NCI-H460 (cell line): ENCODE measurements at places on chromosomes 5 and 9.

GRCh38 chr5:54040804-54041203, 269.6 kb downstream of the ARL15 start:
- DNase-seq: no peak

DNA sequence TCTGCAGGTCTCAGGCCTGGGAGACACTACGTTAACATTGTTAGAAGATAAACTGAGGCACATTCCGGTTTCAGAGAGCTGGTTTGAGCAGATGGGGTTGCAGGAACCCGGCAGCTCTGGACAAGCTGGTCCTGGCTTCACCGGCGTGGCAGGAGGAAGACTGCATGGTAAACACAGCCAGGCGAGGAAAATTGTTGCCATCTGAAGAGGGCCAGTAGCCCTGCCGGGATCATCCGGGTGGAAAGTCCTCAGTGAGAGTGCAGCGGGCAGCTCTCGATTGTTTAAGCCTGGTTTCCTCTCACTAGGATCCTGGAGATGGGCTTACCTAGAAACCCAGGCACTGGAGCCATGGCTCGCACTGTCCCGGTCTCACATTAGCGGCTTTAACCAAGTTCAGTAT, 226.9 kb downstream of the IRX2 start:
- DNase-seq: no peak

DNA sequence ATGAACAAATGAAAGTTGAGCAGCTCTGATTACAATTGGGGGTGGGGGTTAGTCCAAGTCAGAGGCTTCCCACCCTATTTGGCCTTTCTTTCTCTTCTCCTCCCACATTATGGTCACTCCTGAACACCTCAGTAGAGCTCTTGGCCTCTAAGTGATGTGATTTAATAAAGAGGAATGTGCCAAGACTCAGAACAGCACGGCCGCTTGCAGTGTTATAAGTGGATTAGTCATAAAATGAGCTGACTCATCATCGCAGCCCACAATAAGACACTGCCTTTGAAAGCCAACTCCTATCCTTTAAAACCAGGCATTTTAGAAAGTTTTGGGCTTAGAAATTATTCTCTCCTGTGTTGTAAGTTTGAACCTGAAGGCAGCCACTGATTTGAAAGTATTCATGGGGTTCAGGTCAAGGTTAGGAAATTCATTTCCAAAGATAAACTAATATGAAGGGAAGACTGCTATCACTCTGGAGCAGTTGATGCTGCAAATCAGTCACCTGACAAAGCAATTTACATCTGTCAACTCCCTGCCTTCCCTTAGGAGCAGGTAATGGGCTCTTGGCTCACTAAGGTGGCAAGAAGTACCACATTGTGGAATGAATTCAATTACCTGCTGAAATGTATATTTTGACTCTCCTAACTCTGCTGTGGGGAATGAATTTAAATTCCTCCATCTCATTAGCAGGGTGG, 283.6 kb upstream of the NMUR2 start:
- DNase-seq: peak; percentile 24

- no peak for DNase-seq
These were observed 11.5 kb upstream of the FAF2 start for GRCh38 chr5:176436656-176437055.

GRCh38 chr9:105475302-105475701, 27.5 kb downstream of the FSD1L start:
- DNase-seq: peak; percentile 13

- DNase-seq: no peak
These were observed 148.9 kb upstream of the IRX2 start for GRCh38 chr5:2900360-2900759.

DNA sequence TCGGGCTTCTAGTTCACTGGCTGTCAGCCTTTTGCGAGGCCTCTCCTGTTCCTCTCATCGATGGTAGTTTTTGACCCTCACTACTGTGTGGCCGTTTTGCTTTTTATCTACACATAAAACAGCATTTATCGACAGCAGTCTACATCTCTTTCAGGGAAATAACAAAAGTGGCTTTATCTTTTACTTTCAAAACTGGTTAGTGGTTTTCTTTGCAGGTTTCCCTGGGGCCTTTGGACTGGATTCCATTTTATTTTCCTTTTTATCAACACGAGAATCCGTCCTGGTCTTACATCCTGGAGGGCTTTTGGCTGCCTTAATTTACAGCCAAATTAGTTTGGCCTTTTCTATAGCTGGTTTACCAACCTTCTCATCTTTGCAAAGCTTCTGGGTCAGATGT, 793 bp upstream of the PKD2L2 start:
- DNase-seq: no peak

- DNase-seq: no peak
These were observed 114.5 kb downstream of the LRRC70 start for GRCh38 chr5:62692946-62693713.

DNA sequence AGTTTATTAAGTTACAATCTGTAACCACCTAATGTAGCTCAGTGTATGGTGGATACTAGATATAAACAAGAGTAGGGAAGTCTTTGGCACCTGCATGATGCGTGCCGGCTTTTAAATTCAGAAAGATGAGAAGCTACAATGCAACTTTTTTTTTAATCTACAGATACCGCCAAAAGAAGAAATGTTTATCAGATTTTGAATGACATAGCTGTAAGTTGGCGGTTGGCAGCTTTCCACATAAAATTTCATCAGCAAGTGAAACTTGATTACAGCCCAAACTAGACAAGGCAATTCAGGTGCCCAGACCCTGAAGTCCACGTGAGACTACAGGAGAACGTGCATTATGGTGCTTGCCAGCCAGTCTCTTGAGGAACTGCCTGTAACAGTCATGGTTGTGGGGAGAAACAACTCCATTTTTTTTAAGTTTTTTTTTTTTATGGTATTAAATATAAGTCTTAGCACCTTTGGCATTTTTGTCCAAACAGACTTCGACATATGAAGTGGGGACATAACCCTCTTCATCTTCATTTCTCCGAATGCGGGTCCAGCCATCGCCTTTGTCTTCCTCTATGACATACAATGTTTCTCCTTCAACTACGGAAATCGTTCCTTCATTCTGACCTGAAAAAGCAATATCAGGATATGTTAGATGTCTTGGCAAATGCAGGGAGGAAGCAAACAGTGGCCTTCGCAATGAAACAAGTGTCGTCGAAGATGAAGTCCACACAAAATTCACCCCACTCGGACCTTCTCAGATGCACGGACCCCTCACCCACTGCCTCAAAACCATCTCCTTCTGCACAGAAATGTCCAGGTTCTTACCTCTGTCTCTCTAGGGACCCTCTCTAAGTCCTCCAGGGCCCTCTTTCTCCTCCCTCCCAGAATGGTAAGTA, 60.4 kb downstream of the USP20 start:
- no peak for DNase-seq

DNA sequence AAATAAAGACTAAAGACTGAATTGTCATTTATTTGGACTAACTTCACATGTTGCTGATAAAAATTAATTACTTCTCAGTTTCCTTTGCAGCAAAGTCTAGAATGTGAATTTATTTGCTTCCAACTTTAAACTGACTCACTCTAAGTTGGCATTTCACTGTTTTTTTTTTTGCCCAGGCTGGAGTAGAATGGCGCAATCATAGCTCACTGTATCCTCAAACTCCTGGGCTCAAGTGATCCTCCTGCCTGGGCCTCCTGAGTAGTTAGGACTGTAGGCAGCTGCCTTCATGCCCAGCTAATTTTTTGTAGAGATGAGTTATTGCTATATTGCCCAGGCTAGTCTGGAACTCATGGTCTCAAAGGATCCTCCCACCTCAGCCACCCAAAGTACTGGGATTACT, 3.5 kb downstream of the CCNB1 start:
- no peak for DNase-seq

DNA sequence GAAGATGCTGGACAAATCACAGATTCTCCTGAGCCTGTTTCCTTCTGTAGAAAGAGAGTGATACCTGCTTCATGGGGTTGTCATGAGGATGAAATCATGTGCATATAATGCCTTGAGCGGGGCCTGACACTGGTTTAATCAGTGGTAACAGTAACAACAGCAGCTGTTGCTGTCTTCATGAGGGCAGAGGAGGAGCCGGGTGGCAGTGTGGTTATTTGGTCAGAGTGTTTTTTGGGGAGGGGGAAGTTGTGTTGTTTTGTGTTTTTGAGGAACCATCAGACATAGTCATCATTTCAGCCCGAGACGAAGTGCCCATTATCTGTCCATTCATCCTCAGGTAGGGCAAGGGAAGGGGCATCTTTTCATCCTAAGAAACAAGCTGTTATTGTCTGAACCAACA, 44.0 kb downstream of the NEURL1B start:
- DNase-seq: no peak

- DNase-seq: no peak
These were observed 109.2 kb downstream of the FBXW11 start for GRCh38 chr5:171897231-171897630.

DNA sequence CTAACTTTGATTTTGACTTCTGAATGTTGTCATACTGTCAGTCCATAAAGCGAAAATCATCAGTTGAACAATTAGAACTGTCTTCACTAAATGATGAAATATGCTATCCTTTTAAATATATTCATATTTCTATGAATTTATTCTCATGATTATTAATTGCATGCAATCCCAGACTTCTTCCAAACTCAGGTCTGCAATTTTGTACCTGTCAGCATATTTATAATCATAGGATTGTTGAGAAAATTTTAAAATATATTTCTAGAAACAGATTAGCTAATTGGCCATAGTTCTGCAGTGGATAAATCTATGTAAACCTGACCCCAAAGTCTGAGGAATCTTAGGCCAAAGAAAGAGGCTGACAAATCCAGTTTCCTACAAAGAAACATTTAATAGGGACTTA, 347.5 kb downstream of the SLCO4C1 start:
- DNase-seq: no peak

- peak; percentile 53 for DNase-seq
These were observed at the start of the genes GBA2 and RGP1 for GRCh38 chr9:35748858-35749514. Gene GBA2, minus strand, starts transcription at chr9:35749228. Its CDS starts 524 bp downstream, at chr9:35748704. Gene RGP1, plus strand, starts transcription at chr9:35749287. Its CDS starts 469 bp downstream, at chr9:35749756.

DNA sequence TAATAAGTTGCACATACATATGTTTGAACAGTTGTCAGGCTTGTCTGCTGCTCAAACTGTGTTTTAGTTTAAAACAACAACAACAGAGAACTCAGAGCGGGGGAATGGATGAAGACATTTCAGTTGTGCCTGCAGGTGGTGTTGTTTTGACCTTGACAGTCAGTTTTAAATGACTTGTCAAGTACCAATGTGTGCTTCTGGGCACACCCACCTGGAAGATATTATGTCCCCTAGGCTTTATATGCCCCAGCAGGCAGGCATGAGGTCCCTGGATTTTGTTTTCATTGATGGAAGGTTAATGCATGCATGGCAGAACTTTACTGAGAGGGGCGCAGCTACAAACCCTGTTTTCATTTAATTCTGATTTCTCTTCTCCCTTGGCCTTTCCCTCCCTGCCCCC, 84.6 kb downstream of the AOPEP start:
- DNase-seq: no peak

DNA sequence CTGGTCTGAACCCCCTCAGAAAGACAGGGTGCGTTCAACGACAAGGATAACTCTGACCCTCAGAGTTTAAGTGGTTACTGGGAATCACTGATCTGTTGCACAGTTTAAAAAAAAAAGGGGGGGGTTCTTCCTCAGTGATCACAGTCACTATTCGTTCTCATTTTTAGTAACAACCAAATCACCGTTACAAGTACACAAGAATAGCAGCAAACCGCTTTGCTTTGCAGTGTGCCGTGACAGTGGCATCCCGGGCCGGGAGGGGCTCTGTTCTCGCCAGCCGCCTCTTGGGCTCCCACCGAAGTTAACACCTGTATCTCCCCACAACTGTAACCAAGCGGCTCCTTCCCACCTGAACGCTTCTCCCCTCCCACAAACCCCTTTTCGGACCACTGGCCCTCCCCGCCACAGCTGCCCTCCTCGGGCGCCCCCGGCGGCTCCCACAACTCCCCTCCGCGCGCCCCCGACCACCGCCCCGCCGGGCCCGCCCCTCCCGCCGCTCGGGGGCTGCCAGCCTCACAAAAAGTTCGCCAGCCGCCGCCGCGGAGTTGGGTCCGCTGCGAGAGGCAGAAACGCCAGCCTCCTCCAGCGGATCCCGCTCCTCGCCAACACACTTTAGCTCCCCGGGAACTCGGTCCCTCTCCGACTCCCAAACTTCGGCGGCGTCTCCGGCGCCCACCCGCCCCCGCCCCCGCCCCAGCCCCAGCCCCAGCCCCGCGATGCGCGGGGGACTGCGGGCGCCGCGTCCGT, 1.2 kb downstream of the SSBP2 start:
- DNase-seq: no peak

GRCh38 chr5:137395011-137395755, 103.9 kb downstream of the SPOCK1 start:
- DNase-seq: no peak

DNA sequence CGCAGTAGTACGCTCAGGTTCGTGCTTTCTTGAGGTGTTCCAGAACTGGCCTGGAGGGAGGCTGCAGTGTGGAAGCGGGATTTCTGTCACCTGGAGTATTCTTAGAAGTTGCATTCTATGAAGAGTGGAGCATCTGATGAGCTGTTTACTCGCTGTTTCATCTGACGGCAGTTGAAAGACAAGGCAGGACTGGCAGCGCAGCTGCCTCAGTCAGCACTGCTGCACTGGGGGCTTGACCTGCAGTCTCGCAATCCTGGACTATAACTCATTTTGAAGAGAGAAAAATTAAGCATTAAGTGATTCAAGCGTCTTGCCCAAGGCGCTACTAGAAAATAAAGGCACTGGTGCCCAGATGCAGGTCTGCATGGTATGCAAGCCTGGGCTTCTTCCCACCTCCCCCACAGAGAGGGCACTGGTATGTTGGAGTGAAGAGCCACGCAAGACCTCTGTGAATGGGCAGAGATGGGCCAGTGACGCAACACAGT, 10.6 kb downstream of the TENT4A start:
- DNase-seq: no peak

GRCh38 chr9:129826344-129826743, 2.4 kb upstream of the TOR1A start:
- DNase-seq: no peak

GRCh38 chr5:135446615-135447014, 533 bp downstream of the DCANP1 start:
- no peak for DNase-seq

- no peak for DNase-seq
These were observed 2.5 kb upstream of the TENT4A start for GRCh38 chr5:6710551-6711318.

DNA sequence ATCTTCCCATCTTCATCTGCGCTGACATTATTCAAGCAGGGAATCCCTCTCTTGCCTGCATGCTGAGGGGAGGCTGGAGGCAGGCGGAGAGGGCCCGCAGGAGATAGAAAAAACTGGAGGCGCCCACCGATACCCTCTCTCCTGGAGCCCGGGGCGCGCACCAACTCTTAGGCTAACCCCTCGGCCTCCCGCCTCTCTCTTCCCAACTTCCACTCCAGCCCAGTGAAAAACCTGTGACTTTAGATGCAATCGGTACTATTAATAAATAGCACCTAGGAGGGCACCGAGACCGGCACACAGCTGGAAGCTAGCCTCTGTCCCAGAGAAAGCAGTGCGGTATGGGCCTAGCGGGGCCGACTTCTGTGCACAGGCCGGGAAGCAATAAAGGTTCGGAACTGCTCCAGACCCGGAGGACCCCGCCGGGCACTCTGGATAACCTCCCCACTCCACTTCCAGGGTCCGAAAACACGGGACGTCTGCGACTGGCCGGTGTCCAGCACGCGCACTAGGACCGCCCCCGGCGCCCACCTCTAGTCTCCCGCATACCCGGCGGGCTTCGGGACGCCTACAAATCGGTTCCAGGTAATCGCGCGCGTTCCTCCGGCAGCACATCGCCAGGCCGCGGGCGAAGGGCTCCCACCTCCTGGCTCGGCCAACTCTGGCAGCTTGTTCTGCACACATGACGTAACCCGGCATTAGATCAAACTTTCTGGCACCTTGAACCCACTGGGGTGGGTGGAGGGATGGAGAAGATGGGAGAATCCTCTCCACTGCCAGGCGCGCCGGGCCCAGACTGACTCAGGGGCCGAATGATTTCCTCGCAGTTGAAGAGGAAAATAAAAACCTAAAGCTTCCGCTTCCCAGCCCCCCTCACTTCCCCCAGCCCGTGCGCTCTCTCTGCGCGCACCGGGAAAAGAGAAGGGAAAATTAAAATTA, 1.4 kb downstream of the EFNA5 start:
- DNase-seq: peak; percentile 30
